B cell (primary cell): ENCODE measurements at places on chromosomes 2 and 18.

DNA sequence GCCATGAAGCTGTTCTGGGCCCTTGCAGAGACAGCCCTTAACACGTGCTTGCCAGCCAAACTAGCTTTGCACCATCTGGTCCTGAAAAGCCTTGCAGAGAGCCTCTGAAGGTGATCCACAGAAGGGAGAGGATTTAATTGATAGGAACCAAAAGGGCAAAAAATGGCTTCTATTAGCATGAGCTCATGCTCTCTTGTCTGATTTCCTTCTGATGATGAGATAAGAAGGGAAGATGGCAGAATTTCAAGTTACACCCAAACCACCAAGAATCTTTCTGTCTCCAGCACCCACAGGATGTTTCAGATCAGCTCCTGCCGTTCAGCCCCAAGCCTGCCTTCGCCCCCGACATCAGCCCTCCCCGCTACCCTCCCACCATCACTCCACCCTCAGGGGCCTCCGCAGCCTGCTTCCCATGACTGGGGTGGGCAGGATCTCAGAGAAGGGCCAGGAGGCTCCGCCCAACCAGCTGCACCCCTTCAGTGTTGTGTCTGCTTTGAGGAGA, 23.4 kb upstream of the GLI2 start:
- no peak for DNase-seq

DNA sequence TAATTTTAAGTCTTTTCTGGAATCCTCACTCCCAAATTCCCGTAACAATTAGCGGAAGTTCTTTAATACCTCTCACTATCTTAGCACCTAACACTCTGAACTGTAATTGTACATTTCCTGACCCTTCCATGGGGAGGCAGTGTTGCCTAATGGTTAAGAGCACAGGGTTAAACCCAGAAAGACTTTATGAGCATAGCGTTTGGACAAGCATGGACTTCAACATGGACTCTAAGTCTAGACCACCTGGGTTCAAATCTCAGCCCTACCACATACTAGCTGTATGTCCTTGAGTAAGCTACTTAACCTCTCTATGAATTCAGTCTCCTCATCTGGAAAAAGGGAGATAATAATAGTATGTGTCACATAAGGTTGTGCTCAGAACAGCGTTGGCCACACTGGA, 13.0 kb downstream of the ANTXR1 start:
- DNase-seq, result peak; percentile 11

GRCh38 chr2:75289771-75290170, 90.5 kb upstream of the TACR1 start:
- no peak for DNase-seq

DNA sequence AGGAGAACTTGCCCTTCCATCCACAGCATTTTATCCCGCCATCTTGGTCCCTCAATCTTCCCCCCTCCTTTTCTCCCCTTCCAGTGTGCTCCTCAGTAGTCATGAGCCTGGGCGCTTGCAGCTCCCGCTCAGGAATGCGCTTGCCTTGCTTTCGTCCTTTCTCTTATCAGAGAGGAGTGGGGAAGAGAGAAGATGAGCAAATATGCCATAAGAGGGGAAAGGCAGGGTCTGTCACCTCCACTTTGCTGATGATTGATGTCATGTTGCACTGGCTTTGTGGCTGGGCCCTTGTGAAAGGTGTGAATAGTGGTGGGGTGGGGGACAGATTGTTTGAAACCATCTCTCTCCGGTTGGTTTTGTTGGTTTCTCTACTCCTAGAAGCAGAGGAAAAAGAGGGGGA, 569.3 kb downstream of the TNS1 start:
- DNase-seq, result no peak

DNA sequence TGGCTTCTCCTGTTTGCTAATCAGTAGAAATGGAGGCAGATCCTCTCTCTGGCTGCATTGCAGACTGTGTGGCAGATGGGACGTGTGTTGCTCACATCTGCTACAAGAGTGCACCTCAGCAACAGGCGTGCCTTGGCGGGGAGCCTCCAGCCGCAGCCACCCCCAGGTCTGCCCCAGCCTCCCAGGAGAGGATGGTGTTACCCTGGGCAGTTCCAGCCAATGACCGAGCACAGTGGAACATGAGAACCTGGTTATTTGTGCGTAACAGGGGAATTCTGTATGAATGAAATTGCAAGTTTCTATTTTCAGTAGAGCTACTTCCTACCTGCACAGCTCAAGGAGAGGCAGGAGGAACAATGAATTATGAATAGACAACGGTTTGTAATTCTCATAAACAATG, 130.6 kb upstream of the CBLN2 start:
- DNase-seq, result no peak

GRCh38 chr2:235005023-235005422, 53.2 kb downstream of the SH3BP4 start:
- DNase-seq, result no peak
